Activated naive CD4-positive, alpha-beta T cell treated with anti-CD3 and anti-CD28 coated beads, Interleukin-2, amount 50 U/mL, for 72 hours (primary cell): ENCODE measurements at places on chromosomes 3 and 15. TPM values are rescaled to one million over a fixed set of nuclear protein-coding genes. Genes with fewer than 3 reads are reported as not detected.

GRCh38 chr3:115040673-115041286 lies 106.3 kb downstream of the ZBTB20 start:
- peak; percentile 20 for DNase-seq

GRCh38 chr15:61415617-61416120 lies 186.6 kb upstream of the RORA start:
- no peak for DNase-seq

DNA sequence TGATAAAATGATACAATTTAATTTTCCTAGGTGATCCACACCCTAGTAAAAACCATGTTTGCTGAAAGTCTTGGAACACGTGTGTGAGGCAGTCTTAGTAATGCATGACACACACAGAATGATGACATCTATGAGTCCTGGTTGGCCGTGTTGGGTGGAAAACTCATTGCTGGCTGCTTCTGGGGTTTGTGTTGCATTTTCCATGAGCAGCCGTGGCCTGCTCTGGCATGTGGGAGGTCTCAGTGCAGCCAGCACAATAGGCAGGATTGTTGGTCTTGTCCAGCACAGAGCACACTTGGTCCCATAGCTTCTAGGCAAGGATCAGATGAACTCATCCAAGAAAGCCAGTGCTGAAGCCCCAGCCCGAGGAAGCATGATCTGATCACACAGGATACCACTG lies 172.8 kb upstream of the UBE3A start:
- no peak for DNase-seq

DNA sequence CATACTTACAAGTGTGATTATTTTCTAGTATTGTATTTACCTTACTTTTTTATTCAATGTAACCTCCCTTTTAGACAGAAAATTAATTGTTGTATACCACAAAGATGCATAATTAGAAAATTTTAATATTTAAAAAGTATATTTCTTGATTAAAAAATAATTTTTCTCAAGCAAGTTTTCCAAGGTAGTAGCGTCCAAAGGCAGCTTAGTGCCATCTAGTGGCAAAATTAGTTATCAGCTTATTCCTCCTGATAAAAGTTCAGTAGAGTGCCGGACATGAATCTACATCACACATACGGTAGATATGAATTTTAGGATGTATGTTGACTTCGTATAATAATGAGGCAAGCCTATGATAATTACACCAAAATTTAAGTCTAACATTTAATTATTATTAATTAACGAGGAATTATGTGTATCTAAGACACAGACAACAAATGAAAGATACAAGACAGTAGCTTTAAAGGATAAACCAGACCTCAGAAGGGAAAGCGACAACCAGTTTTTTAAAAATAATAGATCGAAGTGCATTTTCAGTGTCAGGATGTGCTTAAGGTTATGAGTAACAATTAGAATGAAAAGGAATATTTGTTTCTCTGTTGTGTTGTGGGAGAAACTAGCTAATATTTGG lies 405.9 kb downstream of the ROBO1 start:
- DNase-seq, result no peak

Gene SERPINI2
- not detected for total RNA-seq

Gene SYNPR
- not detected for total RNA-seq

Gene ZBED2
- 306 TPM for total RNA-seq
